ENCODE measurements at places on chromosomes 3 and 15. TPM values are rescaled to one million over a fixed set of nuclear protein-coding genes. Genes with fewer than 3 reads are reported as not detected.
A peak's percentile ranks its signal among the peaks of the same experiment; 100 is the strongest.

CPLX3 gene
- not detected for total RNA-seq

CELF6 gene
- not detected for total RNA-seq

DNA sequence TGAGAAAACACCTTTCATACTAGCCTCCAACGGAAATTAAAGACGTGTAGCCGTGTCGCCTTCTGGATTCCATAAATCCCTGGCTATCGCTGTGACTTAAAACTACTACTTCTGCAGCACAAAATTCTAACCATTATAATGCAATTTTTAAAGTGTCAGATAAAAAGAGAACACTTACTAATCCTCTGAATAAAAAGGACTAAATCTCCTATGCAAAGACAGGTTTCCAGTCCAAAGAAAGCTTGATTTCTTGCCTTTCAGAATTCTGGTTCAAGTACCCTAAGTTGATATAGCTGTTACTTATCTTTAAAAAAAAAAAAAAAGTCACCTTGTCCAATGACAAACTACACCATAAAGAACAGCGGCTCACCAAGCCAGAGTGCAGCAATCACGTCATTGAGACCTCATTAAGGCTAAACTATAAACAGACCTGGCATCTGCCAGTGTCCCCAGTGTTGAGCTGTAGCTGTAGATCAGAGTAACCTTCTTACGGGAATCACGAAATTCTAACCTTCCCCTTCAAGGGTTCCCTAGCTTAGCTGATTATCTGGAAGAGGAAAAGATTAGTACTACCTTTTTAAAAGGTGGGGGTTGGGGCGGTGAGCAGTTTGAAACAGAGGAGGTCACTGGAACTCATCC, 2.2 kb downstream of the ABCC5 start:
- no peak for DNase-seq

- peak; percentile 77 for DNase-seq
Observed at GRCh38 chr3:170493712-170494182, 75.1 kb downstream of the CLDN11 start.

DNA sequence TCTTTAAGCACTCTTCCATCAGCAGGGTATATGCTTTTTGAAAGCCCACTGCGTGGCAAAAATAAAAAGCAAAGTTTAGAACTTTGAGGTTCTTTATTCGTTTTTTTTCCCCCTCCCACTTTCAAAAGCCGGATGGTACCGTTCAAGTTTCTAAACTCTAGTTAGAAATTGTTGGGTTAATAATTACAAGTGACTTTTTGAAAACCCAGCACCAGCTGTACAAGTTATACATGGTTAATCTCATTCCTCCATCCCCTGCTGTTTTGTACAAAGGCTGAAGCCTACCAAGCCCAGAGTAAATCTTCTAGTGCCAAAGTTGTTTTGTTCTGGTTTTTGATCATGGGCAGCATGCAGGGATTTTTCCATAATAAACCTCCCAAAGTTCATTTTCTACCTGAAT, 48.6 kb downstream of the WDR72 start:
- no peak for DNase-seq

SLC51B gene
- total RNA-seq = not detected

- no peak for DNase-seq
Observed at GRCh38 chr3:131989318-131989717, 45.5 kb downstream of the CPNE4 start.

ZNF860 gene
- total RNA-seq = 3.5 TPM

IQCF5 gene
- total RNA-seq = not detected

DNA sequence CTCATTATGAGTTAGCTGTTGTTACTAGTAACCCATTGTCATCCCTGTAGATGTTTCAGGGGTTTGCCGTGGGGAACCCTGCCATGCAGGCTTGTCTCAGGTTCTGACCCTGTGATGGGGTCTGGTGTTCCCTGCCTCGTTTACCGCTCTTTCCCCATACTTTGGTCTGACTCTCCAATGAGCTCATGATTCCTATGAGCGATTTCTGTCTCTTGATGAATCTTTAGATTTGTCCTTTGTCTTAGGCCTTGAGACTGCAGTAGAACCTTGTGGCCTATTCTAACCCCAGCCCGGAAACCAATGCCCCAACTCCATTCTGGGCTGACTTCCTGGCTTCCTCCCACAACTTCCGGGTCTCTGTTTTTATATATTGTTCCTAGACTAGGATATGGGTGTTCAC, 11.3 kb upstream of the IQGAP1 start:
- DNase-seq = no peak

DNA sequence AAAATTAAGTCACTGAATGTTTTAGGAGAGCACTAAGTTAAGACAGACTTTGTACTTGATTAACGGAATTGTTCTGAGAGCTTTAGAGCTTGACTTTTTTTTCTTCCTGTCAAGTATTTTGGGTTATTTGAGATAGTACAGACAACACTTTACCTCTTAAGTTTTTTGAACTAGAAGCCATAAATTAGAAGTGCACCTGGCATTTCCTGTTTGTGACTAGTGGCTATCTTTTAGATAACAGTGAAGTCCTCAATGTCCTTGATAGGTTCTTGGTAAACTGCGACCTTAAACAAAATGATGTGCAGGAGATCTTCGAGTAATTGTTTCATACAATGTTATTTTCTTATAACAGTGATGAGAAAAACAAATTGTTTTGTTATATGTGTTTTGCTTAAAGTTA, 213.9 kb downstream of the TP63 start:
- DNase-seq = no peak

DNA sequence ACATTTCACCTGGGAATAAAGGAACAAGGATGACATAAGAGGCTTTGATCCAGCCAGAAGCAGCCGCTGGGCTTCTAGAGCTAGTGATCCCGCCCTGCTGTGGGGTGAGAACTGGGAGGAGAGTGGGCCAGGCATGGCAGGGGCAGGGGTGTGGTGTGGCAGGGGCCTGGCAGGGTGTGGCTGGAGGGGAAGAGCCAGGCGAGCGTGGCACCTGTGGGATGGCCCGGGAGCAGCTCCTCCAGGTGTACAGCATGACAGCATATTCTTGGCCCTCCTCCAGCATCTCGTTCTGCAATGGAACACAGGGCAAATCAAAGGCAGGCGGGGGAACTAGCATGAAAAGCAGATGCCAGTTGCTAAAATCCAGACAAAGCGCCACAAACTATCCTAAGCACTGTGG, 35.5 kb downstream of the CYFIP1 start:
- DNase-seq = no peak

DNA sequence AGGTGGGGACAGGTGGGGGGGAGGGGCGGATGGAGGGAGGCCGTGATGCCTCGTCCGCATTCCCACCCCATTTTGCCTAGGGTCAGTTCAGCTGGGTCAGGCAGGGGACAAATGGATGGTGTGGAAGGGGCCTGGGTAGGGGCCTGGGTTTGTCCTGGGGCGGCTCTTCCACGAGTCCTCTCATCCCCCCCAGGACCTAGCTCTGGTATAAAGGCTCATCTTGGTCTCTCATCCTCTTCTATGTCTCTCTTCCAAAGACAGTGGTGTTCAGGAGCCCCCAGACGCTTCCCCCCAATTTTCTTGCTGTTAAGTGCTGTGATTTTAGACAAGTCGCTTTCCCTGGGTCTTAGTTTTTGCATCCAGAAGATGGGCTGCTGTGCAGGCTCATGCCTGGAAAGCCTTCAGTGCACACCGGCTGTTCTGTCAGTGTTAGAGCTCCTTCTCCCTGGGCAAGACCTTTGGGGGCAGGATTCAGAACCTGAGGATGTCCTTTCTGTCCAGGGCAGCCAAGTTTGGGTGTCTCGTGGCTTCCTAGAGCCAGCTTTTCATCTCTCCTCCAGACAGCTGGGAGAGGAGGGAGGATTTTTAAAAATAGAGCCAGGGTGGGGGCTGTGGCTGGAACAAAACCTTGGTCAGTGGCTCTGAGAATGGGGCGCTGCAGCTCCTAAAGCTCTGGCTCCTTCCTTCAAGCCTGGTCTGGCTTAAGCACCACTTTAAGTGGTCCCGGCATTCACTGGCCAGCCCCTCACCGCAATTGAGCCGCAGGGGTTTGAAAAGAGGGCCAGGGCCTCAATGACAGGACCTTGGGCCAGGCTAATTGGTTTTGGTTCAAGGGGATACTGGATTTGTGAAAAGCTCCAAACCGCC, 37.7 kb upstream of the POLG start:
- DNase-seq = no peak

GRCh38 chr15:39598958-39599845, 18.3 kb downstream of the THBS1 start:
- DNase-seq = no peak

SLC9C1 gene
- not detected for total RNA-seq

GOLGA6A gene
- 1.0 TPM for total RNA-seq

GRCh38 chr15:72222393-72222792, 8.6 kb downstream of the PKM start:
- DNase-seq = peak; percentile 75

GNAT1 gene
- not detected for total RNA-seq

SHF gene
- total RNA-seq = 14.3 TPM

- no peak for DNase-seq
Observed at GRCh38 chr3:160973067-160973809, 131.9 kb downstream of the B3GALNT1 start.

C3orf20 gene
- not detected for total RNA-seq

- DNase-seq = no peak
Observed at GRCh38 chr3:51686512-51687215, 15.6 kb downstream of the TEX264 start.

DNA sequence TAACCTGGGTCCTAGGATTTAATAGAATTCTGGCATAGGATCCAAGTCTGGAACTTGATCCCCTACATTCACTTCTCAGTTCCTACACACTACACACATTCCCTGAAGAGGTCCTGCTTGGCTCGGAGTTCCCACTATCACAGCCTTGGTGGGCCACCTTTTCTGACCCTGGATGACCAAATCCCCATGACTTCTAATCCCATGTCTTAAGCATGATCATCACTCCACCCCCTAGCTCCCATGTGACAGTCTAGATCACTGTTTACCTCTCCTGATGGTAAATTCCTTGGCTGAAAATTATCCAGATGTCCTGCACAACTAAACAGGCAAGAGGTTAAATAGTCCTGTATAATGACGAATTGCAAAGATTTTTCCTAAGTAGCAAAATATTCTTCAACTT, 40.3 kb downstream of the DUT start:
- no peak for DNase-seq

CBLB gene
- total RNA-seq = 3.7 TPM

CMTM8 gene
- 1.1 TPM for total RNA-seq

- DNase-seq = no peak
Observed at GRCh38 chr3:135000465-135000864, 205.4 kb downstream of the EPHB1 start.

HES1 gene
- total RNA-seq = 45.9 TPM

DNA sequence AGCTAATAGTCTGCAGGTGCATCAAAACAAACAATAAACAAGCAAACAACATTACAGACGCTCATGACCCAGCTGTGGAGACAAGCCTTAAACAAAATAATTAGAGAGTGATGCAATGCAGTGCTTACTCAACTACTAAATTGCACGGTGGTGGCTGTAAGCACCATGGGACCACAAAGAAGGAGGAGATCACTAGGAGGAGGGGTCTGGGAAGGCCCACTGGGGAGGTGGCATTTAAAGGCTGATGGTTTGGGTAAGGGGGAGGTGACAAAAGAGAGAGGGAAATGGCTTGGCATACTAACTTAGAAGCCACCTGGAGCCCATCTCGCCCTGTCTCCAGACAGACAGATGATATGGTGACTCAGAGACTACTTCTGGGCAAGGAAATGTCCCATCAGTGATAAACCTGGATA, 516.7 kb downstream of the FOXP1 start:
- peak; percentile 76 for DNase-seq

DNA sequence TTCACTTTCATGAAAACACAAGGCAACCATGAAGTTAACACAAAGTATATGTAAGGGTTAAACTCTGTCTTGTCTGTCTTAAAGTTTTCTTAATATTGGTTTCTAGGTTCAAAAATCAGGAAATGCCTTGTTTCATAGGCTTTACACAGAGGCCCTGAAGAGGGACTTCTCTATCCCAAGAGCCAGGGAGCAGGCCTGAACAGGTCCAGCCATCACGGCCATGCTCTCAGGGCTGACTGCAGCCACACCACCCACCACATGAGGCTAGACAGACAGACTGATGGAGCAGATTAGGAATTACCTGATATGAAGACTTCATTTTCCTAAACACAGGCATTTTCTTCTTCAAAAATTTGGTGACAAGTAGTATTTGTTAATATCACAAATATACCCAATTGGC, 502.9 kb downstream of the GABRG3 start:
- DNase-seq = no peak

DNA sequence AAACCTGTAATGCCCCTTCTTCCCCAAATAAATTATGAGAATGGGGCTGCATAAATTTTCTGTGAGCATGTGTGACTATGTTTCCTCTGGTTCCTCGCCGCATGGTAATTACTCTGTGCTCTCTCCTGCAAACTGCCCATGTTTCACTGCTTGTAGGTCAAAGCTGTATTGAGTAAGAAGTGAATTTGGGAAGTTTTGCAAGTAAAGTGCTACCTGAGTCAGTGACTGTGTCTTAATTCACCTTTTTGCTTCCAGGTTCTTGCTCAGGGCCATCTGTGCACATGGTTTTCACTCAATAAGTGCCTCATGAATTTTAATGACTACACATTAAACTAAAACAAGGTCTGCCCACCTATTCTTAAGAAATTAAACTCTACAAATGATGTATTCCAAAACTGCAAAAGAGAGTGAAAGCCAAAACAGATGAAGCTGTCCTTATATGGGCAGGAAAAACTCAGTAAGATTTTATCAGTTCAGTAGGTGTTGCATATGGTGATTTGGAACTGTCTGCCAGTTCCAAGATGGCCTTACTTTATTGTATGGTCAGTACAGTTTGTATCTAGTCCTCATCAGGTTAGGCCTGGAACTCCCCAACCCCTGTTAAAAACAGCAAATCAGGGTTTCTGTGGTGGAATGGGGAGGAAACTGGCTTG, 100.0 kb downstream of the LPP start:
- no peak for DNase-seq

DNA sequence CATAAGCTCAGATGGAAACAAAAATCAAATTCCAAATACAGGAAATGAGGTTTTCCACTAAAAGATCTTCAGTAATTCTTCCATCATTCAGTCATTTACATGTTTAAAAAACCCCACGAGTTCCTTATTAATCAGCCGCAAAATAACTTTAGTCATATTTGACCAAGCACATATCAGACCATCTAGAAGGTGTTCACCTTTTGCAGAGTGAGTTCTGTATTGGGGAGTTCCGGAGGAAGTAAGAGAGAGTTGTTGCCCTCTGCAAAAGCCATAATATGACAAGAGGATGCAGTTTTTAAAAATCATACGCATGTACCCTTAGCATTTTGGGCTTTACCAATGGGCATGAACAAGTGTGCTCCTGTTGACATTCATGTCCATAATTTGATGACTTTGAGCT, 61.6 kb downstream of the CCR1 start:
- DNase-seq = no peak

DNA sequence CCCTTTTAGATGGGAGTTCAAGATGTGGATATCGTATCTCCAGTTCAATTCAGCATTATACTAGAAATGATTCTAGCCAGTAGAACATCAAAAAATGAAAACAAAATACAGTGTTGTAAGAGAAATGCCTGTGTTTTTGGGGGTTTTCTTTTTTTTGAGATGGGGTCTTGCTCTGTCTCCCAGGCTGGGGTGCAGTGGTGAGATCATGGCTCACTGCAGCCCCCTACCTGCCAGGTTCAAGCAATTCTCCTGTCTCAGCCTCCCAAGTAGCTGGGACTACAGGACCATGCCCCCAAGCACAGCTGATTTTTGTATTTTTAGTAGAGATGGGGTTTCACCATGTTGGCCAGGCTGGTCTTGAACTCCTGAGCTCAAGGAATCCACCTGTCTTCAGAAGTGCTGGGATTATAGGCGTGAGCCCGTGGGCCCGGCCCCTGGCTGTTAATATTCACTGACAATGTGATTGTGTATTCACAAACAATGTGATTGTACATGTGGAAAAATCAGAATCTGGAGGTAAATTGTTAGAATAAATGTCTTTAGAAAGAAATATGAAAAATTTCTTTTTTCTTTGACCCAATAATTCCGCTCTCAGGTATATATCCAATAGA, 59.0 kb downstream of the ARIH1 start:
- no peak for DNase-seq
